ENCODE measurements at places on chromosomes 3 and 15.

- DNase-seq: peak; percentile 79
These were observed 45.6 kb downstream of the LRTM1 start for GRCh38 chr3:54882129-54882833.

DNA sequence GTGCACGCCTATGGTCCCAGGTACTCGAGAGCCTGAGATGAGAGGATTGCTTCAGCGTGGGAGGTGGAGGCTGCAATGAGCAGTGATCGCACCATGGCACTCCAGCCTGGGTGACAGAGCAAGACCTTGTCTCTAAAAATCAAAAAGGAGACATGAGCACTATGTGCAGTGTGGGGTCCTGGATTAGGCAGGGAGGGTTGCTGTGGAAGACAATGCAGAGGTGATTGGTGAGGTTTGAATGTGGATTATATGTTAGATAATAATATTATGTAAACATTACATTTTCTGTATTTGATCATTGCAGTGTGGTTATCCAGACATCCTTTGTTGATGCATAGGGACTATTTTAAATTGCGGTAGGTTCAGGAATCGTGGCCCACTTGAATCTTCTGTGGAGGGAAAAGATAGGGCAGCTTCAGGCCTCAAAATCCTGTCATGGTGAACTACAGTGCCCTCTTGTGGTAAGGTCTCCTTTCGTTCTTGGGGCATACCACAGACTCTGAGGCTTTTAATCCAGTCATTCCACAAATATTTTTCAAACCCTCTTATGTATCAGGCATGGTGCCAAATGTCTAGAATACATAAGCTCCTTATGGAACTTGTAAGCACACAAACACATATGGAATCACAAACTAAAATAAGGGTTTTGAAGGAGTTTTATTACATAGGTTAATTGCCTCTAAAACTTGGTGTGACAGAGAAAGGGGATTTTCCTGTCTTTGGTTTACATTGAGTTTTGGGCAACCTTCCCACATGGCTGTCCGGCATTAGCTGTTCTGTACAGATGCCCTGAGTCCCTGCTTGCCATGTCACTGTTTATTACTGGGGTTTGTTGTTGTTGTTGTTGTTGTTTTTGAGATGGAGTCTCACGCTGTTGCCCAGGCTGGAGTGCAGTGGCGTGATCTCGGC is 37.7 kb downstream of the GPD1L start:
- DNase-seq: peak; percentile 90

GRCh38 chr3:152229692-152230091 is 39.0 kb upstream of the MBNL1 start:
- DNase-seq: no peak

GRCh38 chr3:23209747-23210487 is 6.8 kb downstream of the UBE2E2 start:
- DNase-seq: no peak

- DNase-seq: no peak
These were observed 28.6 kb downstream of the SLC27A2 start for GRCh38 chr15:50210462-50211157.

GRCh38 chr3:138234401-138235179 is 47.5 kb downstream of the ARMC8 start:
- no peak for DNase-seq

DNA sequence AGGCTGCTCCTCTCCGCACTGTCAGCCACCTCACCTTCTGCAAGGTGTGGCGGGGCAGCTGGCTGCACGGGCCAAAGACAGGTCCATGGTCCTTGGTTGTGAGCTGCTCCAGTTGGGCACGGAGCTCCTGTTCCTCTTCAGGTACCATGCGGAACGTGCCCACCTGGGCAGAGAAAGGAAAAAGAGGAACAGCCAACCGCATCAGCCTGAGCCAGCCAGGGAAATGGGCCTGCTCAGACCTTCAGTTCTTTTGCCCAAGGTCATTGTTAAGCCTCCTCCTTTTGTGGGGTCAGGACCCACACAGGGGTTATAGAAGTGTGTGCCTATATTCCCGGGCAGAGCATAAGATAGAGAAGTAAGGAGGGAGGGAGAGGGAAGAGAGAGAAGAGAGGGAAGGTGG is 2.8 kb downstream of the RLBP1 start:
- no peak for DNase-seq

DNA sequence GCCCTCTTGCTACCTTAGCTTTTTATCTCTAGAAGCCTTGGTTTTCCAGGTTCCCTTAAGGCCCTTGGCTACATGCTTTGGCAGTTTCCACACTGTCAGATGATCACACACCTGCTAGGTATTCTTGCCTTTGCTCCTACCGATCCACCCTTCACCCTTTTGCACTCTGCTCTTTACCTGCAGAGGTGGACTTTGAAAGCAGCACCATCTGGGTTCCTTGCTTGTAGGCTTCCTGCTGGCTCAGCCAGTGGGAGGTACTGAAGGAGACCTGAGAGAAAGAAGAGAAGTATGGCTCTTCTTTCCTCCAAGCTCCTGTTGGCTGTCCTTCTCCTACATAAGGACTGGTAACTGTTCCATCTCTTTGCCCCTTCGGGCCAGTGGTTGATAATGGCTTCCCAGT is 7.3 kb upstream of the ZNF592 start:
- no peak for DNase-seq

GRCh38 chr3:2889736-2890135 is 220.4 kb downstream of the IL5RA start:
- DNase-seq: no peak

- DNase-seq: no peak
These were observed 38.8 kb upstream of the ZNF445 start for GRCh38 chr3:44516230-44516629.

DNA sequence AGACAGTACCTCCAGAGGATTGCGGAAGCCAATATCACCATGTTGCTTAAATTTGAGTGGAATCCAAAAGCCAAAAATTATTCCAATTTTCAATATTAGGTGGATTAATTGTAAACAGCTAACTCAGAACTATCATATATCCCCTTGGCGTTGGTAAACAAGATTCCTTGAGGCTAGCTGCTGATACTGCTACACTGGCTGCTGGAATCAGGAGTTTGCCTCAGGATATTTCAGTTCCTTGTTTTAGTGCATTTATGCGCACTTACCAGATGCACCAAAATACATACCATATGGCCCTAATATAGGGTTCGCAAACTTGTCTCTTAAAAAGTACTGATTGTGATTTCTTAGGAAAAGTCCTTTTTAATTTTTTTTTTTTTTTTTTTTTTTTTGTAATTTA is 605.2 kb upstream of the NAALADL2 start:
- DNase-seq: no peak

- DNase-seq: no peak
These were observed 11.5 kb downstream of the SEMA3F start for GRCh38 chr3:50166620-50167019.

GRCh38 chr3:9806688-9807589 is 3.1 kb upstream of the TTLL3 start:
- DNase-seq: no peak

DNA sequence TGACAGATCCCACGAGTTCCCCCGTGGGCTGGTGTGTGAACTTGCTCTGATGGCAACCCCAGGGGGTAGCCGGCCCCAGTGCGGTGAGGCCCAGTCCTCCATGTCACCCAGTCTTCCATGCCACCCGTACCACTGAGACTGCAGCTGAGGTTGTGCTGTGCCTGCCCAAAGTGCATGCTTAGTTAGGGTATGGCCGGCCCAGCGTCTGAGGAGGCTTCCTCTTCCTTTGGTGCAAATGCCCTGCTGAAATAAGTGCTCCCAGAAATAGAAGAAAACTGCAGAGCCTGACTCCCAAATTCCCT is 31.5 kb downstream of the MGLL start:
- no peak for DNase-seq

DNA sequence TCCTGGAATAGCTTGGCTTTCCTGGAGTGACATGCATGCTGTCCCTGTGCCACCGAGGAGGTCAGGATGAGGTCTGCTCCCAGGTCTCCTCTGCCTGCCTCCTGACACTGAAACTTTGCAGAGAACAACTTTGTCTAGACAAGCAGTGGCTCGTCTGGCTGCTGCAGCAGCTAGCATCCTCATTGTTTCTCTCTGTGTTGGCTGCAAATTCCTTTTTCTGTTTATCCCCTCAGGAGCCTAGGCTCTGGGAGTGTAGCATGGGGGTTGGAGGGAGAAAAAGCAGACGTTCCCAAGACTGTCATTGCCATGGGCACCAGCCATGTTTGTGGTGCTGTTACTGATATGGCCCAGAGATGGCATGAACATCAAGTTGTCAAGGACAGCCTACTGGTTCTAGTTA is 208.7 kb upstream of the LRIG1 start:
- DNase-seq: no peak

- DNase-seq: no peak
These were observed 42.9 kb downstream of the PCSK6 start for GRCh38 chr15:101446518-101447167.

DNA sequence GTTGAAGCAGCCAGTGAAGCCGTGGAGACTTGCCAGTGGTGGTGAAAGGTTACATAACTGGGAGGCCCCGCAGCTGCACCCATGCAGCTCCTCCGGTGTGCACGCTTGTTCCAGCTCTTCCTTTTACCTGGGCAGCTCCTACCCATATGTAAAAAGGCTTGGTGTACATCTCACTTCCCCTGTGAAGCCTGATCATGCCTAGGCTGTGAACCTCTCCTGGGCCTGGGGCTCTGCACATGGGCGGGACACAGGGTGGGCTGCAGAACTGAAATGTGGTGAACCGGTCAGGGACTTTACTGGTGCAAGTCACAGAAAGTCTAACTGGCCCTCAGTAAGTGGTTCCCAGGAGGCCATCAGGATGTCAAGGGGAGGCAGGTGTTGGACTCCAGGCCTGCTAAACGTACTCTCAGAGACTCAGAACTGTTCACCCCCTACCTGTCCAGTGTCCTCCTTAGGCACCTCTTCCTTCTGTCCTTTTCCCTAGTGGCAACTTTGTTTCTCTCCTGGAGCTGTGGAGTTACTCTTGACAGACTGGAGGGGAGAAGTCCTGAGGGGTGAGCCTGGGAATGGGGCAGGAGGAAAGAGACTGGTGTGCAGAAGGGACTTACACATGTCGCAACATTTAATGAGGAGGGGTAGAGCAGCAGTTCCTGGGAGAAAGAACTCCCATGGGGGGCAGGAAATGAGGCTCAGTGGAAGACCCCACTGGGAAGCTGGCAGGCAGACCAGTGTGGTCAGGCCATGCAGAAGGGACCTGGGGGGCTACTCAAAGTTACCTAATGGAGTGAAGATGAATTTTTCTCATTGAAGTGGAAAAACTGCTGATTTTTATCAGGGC is 148.1 kb downstream of the EEFSEC start:
- no peak for DNase-seq

GRCh38 chr15:76239786-76240185 is 71.5 kb downstream of the ETFA start:
- DNase-seq: no peak

DNA sequence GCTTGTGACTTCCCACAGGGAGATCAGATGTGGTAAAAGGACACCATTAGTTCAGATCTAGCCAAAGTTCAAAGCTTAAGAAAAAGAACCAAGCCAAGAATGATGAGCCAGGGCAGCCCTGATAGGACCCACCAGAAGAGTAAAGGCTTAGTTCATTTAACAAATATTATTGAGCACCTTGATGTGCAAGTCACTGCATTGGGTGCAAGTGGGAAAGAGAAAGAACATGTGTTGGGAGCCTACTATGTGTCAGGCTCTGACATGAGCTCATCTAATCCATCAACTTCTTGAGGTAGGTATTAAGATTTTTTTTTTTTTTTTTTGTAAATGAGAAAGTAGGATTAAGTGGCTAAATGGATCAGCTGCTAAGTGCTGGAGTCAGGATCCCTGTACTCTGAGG is 53.4 kb upstream of the PIAS1 start:
- no peak for DNase-seq

DNA sequence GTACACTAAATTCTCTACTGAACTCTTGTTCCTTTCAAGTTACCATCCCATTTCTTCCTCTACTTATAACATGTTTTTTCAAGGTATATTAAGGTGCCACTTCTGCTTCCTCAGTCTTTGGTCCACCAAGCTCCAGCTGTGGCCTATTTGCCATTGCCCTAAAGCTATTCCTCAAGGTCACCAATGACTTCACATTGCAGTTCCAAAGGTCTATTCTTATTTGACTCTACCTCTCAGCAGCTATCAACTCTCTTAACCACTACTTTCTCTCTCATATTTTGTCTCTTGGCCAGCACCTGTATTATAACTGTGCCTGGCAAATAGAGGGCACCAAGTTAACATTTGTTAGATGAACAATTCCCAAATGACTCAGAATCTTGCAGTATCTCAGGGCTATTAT is 354.7 kb downstream of the PLCL2 start:
- no peak for DNase-seq

- no peak for DNase-seq
These were observed 33.7 kb downstream of the DENND6A start for GRCh38 chr3:57659004-57659673.

GRCh38 chr15:38085931-38086568 is 151.6 kb downstream of the TMCO5A start:
- peak; percentile 41 for DNase-seq

GRCh38 chr3:73150369-73151130 is 89.1 kb downstream of the EBLN2 start:
- DNase-seq: no peak

GRCh38 chr15:60784483-60785254 is 305.7 kb upstream of the ICE2 start:
- DNase-seq: no peak

- DNase-seq: no peak
These were observed 21.1 kb upstream of the ST6GAL1 start for GRCh38 chr3:186909078-186909853.

GRCh38 chr3:137768361-137769321 is 4.5 kb downstream of the SOX14 start:
- DNase-seq: no peak

- no peak for DNase-seq
These were observed 22.7 kb upstream of the IGF2BP2 start for GRCh38 chr3:185847506-185847905.

Measured in brain microvascular endothelial cell (primary cell).